Activated naive CD4-positive, alpha-beta T cell treated with anti-CD3 and anti-CD28 coated beads, Interleukin-2, amount 10 ng/mL, durations not matched to agents 5 hours and 36 hours (primary cell): ENCODE measurements at places on chromosomes 5 and 9. TPM values are rescaled to one million over a fixed set of nuclear protein-coding genes. Genes with fewer than 3 reads are reported as not detected.

Gene ORM1
- total RNA-seq, result not detected

Gene CDC20B
- total RNA-seq, result not detected

Gene WHRN
- total RNA-seq, result 1.2 TPM

Gene SAXO1
- 0.13 TPM for total RNA-seq

Gene MLANA
- not detected for total RNA-seq

Gene PCSK1
- total RNA-seq, result not detected

Gene TAF11L13
- total RNA-seq, result not detected

Gene CMYA5
- 0.08 TPM for total RNA-seq

Gene MOB3B
- 2.8 TPM for total RNA-seq

Gene GPR21
- total RNA-seq, result 0.78 TPM

Gene C9orf43
- total RNA-seq, result 0.39 TPM
